ENCODE measurements at places on chromosomes 5 and 9.

GRCh38 chr9:96392263-96392662, 8.8 kb upstream of the SLC35D2 start:
- DNase-seq, result no peak

GRCh38 chr5:103866169-103866568, 303.6 kb upstream of the NUDT12 start:
- DNase-seq, result no peak

DNA sequence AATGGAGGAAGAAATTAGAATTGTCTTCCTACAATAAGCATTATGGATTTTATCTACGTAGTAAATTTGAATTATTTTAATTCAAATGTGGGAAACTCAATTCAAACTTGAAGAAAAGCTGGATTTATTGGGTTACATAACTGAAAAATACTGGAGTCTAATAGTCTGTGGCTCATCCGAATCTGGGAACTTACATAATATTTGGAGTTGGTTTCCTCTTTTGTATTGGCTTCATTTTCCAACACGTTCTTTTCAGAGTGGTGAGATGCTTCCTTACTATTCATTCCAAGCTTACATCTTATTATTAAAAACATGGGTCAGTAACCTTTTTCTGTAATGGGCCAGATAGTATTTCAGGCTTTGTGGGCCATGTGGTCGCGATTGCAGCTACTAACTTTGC, 164.8 kb downstream of the ARHGAP26 start:
- no peak for DNase-seq

DNA sequence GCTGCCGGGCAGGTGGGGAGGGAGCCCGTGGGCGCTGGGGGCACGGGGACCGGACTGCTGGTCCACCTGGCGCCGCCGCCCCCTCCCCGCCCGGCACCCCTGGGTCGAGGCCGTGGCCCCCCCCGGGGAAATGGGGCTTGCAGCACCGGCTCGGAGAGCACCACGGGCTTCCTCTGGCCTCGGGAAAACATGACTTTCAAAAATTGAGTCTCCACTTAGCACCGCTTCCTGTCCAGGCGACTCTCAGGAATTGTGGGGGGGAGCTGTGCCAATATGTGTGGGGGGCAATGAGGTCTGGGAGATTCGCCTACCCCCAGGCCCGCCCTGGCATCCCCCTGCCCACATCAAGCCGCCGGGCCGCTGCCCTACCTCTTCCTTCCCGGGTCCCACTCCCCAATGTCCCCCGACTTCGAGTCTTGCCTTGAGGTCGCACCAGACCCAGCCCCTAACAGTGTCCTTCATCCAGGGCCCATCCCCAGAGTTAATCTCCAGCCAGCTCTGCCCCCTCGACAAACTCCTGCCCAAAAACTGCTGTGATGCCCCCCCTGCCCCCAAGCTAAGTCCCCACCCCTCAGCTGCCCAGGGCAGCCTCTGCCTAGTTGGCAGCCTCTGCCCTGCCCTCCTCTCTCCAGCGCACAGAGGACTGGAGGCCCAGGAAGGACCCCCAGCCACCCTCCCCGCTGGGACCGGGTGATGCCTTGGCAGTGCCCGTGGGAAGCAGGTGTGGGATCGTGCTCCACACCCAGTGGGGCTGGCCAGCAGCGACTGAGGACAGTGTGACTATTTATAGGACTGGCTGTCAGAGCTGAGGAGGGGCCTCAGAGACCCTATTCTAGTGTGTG, 3.9 kb downstream of the EGFL7 start:
- DNase-seq, result no peak

GRCh38 chr5:35938568-35939227, at the start of gene CAPSL:
TSS of gene CAPSL (minus strand) at chr5:35938622. CDS start at chr5:35921120, 17,502 bp downstream.
- peak; percentile 86 for DNase-seq

DNA sequence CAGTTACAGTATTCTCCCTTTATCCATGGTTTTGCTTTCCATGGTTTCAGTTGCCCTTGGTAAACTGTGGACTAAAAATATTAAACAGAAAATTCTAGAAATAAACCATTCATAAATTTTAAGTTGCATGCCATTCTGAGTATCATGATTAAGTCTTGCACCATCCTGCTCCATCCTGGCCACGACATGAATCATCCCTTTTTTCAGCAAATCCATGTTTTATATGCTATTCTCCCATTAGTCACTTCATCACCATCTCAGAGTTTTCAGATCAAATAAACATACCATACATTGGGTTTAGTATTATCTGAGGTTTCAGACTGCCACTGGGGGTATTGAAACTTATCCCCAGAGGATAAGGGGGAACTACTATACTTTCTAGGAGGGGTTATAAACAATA, 234.4 kb upstream of the ATP10B start:
- DNase-seq, result no peak

- DNase-seq, result no peak
Measured at GRCh38 chr9:94611638-94612068, 18.0 kb upstream of the FBP2 start.

DNA sequence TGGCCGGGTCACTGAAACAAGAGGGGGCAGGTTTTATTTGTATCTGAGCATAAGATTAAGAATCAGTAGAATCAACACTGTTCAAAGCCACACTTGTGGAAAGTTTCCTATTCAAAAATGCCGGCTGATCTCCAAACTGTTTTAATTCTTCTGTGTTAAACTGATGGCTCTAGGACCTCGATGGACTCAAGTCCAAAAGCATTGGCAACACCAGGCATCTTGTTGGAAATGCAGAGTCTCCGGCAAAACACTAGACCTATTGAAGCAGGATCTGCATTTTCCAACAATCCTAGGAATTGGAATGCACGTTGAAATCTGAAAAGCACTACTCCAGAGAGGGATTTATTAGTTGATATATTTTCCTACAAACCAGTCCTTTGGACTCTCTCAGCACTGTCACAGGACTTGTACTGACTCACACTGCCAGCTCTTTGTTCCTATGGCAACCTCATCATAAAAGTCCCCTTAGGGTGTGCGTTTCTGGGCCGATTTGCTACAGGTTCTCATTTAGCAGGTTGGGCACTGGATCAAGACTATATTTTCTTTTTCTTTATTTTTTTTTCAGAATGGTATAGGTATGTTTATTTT, 48.1 kb upstream of the PCA3 start:
- no peak for DNase-seq

DNA sequence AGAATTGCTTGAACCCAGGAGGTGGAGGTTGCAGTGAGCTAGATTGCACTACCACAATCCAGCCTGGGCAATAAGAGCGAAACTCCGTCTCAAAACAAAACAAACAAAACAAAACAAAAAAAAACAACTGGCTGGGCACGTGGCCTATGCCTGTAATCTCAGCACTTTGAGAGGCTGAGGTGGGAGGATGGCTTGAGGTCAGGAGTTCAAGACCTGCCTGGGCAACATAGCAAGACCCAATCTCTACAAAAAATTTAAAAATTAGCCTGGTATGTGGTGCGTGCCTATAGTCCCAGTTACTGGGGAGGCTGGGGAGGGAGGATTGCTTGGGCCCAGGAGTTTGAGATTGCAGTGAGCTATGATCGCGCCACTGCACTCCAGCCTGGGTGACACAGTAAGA, 23.3 kb upstream of the WDR5 start:
- no peak for DNase-seq

GRCh38 chr5:14374100-14374499, 207.5 kb upstream of the OTULINL start:
- DNase-seq, result no peak

- DNase-seq, result no peak
Measured at GRCh38 chr5:138686668-138687067, 66.6 kb upstream of the CTNNA1 start.

DNA sequence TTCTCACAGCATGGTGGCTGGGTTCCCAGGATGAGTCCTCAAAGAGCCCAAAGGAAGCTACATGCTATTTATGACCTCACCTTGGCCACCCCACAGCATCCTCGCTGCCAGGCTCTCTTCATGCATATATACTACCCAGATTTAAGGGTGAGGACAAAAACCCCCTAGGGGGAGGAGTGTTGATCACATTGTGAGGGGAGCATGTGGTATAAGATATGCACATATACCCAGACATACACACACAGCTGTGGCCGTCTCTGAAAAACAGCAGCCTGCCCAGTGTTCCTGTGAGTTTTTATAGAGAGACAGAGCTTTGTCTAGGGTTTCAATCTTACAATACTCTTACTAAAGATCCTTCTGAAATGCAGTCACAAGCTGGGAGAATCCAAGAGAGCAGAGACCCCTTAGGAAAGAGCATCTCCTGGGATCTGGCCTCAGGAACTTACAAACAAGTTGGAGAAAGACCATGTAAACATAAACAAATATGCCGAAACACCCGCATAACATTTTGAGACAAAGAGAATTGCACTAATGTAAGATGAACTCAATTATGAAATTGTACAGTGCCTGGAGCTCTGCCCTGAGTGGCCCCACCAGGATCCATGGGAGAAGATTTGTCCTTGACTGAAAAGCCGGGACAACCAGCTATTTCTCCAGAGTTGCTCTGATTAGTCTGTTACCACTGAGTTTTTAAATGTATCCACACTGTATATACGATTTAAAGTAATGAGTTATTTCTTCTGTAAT, 146.4 kb downstream of the GADD45G start:
- DNase-seq, result no peak

- peak; percentile 22 for DNase-seq
Measured at GRCh38 chr5:7852542-7852941, 1.6 kb upstream of the CFAP90 start.

GRCh38 chr9:95082401-95083084, 235.0 kb downstream of the FANCC start:
- no peak for DNase-seq

DNA sequence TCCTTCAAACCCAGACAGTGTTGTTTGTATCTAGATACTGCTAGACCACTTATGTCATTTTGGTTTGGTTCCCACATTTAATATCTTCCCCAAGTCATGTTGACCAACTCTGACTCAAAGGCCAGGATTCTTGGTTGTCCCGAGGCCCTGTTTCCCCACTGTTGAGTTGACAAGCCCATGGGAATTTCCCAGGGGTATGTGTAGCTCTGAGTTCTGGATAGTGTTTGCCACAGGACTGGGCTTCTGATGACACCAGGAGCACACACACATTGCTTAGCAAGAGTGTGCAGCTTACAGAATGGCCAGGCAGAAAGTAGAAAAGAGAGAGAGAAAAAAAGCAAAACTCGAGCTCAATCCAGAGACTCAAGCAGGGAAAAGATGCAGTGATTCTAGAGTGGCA, 214.4 kb downstream of the NXNL2 start:
- DNase-seq, result no peak

DNA sequence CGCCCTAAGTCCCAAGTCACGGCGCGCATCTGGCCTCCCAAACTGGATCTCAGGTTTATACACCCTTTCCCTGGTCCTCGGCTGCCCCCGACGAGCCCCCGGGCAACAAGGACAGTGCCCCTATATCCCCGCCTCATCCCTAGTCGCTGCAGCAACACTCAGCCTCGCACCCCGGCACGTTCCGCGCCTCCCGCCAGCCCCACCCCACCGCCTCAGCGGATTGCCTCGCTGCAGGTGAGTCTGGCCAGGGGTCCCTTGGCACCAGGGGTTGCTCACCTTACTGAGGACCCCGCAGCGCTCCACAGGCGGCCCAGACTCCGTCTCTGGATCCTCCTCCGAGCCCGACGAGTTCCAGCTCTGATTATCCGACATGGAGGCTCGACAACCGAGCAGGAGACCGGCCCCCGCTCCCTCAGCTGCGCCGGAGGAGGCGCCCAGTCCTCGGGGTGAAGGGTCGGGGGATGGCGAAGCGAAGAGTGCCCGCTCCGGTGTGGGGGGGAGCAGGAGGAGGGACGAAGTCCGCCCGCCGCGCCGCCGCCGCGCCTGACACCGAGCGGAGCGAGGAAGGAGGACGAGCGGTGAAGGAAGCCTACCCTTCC, 494 bp downstream of the CERT1 start:
- peak; percentile 40 for DNase-seq

DNA sequence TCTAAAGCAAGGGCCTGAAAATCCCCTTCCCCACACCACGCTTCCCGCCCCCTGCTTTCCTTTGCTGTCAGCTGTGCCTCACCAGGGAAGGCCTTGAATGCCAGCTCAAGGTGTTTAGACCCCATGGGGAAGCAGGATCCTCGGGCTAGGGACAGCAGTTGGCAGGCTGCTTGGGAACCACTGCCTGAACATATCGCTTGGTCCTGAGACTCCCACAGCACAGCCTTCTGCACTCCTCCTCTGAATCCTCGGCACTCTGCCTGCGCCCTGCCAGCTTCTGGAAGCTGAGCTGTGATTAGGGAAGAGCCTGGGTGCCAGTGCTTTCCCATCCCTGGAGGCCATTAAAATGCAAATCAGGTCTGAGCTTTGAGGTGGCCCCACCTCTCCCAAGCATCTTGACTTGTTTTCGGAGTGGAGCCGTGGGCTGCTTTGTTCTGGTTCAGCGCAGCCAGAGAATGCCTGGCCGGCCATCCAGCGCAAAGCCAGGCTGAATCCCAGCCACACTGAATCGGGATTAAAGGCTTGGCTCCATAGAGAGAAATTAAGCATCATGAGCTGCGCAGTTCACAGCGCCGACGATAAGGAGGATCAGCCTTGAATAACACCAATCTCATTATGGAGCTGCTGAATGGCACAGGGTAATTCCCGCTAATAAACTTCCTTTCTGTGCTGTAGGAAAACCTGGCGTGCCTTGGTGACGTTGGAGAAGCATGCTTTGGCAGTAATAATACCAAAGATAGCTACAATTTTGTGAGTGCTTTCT, 40.0 kb downstream of the AMBP start:
- no peak for DNase-seq

DNA sequence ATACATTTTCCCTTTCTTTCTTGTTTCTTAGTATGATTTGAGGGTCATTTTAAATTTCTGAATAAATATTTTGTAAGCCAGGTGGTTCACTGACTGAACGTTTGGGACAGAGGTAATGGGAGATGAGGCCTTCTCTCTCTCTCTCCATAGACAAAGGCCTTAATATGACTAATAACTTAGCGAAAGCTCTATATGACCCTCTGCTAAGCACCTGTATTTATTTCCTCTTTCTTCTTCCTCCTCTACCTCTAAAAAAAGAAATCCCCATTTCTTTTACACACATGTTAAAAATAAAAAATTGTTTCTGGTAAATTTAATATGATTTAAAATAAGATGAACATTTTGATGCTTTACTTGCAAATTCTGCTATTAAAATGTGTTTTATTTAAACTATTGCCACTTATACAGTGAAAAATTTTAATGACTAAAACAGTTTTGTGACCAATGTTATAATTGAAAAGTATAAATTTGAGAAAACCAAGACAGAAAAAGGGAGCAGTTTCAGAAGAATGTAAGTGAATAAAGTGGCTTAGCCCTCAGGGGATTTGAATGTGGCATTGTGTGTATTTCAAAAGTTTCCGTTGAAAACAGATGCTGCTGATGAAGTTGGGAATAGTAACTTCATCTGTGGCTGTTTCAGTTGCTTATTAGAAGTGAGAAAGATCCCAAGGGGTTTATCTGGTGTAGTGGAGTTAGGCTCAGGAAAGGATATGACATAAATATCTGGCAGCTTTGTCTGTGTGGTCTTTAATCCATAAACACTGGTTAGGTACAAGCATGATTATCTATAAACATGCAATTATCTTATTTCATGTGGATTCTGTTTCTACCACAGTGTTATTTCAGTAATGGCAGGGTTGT, 128.6 kb upstream of the GRHPR start:
- DNase-seq, result no peak

GRCh38 chr5:134594336-134594735, 38.3 kb downstream of the SAR1B start:
- no peak for DNase-seq

GRCh38 chr5:10542055-10542550, 21.8 kb upstream of the ANKRD33B start:
- no peak for DNase-seq

GRCh38 chr5:135995976-135996375, 32.8 kb upstream of the TGFBI start:
- DNase-seq, result no peak

GRCh38 chr5:66442951-66443445, 153.2 kb upstream of the MAST4 start:
- no peak for DNase-seq

GRCh38 chr9:129436751-129437625, 183.9 kb downstream of the C9orf50 start:
- peak; percentile 52 for DNase-seq

GRCh38 chr5:137114529-137114928, 384.6 kb downstream of the SPOCK1 start:
- DNase-seq, result peak; percentile 17

All from common myeloid progenitor, CD34-positive (primary cell).